ENCODE measurements at places on chromosomes 11 and 22.

DNA sequence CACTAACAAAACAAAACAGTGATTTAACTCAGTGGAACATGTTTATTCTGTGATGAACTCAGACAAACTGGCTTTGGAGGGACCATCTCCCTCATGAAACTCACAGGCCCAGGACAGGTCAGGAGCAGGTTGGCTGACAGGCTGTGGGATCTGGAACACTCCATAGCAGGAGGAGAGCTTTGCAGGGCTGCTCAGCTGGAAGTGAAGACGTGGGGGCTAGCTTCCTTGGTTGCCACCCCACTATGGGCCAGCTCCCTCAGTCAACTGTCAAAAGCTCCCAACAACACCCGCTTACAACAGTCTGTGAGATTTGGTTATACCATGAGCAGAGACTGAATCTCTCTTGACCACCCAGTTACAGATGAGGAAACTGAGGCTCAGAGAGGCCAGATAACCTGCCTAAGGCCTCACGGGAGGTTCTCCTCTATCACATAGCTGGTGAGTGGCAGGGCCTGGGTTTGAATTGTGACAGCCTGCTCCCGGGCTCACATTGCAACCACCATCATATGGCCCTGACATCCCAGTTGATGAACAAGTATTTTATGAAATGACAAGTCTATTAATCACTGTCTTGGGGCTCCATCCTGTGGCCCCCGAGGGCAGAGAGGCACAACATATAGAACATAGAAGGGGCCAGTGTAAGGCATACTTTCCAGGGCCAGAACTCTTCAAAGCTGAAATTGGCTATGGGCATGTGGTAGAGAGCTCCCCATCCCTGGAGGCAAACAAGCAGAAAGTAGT, 473.4 kb downstream of the MN1 start:
- peak; percentile 18 for DNase-seq

DNA sequence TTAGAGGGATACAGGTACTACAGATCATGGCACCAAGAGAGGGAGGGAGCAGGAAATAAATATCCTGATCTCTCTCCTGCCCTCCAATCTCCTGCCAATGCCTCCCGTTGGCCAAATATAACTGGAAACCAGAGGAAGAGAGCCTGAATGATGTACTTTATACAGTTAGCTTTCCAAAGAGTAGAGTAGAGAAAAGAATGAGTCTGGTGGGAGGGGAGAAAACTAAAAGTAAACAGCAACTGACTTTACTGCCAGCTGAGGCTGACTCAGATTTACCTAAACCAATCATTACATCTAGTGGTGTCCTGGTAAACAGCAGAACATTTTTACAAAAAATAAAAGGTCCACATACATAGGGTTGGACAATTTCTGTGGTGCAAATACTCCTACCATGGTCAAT, 5.1 kb downstream of the MPZL3 start:
- no peak for DNase-seq

DNA sequence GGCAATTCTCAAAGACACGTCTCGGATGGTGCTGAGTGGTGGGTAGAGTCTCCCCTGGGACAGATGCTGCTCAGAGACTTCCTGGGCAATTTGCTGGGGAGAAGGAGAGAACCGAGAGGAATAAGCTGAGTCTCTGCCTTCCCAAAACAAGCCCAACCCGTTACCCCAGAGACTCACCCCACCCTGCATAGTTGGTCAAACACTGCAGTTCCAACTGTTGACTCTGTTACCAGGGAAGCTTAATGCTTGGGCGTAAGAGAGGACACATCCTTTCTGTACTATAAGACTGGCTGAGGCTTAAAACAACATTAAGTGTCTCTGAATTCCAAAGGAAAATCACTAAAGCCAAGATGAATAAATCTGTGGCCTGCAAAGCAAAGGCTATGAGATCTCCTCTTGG, 68.1 kb downstream of the CCDC81 start:
- no peak for DNase-seq

- DNase-seq, result no peak
Observed at GRCh38 chr22:28893810-28894209, 10.4 kb downstream of the ZNRF3 start.
